ENCODE measurements at places on chromosomes 6 and 20.
A peak's percentile ranks its signal among the peaks of the same experiment; 100 is the strongest.

DNA sequence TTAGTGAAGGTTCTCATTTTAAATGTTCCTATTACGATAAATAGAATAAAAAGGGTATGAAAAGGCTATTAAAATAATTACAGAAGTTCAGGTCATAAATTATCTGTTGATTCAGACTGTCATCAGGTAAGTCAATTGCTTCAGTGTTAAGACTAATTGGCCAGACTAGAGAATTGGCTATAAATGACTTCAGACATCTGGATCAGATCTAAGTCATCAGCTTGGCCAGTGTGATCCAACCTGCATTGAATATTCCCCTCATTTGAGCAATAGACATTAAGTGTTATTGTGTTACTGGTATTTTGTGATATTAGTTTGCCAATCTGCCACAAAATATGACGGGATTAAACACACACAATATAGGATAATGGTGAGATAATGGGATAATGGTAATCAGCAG, 377.6 kb upstream of the CITED2 start:
- DNase-seq, result no peak

- no peak for DNase-seq
Observed at GRCh38 chr6:167956491-167956890, 41.0 kb upstream of the KIF25 start.

- no peak for DNase-seq
Observed at GRCh38 chr20:50308166-50308512, 117.5 kb downstream of the CEBPB start.

- DNase-seq, result peak; percentile 47
Observed at GRCh38 chr6:121222656-121223055, 111.6 kb downstream of the TBC1D32 start.

GRCh38 chr6:75397656-75398465, 95.7 kb downstream of the FILIP1 start:
- peak; percentile 39 for DNase-seq

DNA sequence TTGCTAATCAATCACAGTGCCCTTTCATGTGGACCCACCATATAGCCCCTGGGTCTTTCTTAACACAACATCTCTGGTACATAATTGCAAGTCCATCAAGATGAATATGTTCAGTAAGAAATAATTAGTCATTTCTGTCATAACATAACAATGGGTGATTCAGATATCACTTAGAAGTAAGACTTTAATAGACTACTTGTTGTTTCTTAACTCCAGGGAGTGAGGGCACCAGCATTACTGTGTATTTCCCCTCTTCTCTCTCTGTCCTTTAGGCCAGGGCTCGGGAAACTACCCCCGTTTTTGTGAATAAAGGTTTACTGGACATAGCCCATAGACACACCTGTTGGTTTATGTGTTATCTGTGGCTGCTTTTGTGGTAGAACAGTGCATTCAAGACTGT, 123.5 kb downstream of the SLC24A3 start:
- no peak for DNase-seq

DNA sequence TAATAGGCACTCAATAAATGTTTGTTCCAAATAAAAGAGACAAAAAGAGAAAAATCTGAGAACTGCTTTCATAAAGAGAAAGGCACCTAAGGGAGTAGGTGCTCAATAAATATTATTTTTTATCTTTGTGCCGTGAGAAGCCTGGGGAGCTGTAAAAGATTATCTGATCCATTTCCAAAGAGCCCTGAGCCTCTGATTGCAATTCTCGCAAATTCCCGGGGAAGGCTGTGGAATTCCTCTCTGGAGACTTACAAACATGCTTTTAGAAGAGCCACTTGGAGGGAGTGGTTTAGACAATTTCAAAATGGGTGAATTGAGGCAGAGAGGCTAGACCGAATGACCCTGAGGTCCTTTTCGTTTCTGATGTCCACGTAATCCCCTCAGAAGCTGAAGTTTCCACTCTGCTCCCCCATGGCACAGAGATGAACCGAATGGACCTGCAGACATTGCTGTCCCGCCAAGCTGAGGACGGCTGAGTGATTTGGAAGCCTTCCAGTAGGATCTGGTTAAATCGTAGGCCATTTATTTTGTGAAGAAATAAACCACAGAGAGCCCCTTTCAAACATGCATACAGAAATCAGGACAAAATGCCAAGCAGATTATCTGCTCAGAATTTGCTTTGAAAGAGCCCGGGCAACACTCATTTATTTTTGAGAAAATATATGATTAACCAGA, 77.8 kb downstream of the PKHD1 start:
- DNase-seq, result no peak

DNA sequence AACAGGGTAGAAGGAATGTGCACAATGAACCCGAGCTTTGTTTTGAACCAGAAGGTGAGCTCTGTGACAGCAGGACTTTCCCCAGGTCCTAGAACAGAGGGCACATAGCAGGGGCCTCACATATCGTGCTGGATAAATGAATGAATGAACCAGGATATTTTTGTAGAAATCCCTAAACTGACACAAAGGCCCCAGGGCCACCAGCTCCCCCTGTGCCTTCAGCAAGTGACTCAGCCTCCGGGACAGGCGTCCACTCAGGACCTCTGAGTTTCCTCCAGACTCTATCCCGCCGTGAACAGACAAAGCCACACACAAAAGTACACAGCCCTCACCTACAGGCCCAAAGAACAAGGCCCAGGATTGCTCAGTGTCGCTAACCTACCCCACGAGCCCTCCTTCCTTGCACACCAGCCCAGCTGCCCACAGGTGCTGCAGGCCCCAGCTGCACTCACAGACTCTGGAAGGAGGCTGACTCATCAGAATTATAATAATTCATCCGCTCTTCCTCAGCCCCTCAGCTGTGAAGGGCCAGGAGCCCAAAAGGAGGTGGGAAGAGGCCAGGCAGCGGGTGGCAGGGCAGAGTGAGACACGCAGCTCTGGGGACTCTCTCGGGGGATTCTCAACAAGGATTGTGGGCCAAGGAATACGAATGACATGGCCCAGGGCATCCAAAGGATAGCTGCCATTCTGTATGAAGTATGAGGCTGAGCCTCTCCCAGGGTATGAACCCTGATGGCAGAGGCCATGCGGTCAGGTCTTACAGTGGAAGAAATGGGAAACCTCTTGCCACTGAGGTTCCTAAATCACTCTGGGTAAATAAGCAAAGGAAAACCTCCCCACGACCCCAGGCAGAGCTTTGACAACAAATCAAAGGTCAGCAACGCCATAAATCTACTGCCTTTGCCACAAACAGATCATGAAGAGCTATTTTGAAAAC, 40.9 kb downstream of the SUMO4 start:
- no peak for DNase-seq

GRCh38 chr6:170583756-170584180, 669 bp downstream of the PDCD2 start:
- DNase-seq, result peak; percentile 1

DNA sequence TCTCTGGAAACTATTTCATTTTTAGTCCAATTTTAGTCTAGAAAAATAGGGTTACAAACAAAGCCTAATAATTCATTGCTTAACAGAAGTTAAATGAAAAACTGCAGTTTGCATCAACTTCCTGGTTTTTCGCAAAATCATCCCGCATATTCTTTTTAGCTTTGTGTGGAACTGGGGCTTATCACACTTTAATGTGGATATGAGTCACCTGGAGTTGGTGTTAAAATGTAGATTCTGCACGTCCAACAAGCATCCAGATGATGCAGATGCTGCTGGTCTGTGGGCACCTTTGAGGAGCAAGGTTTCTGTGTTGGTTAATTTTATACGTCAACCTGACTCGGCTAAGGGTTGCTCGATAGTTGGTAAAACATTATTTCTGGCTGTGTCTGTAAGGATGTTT, 126.1 kb downstream of the PLCB4 start:
- DNase-seq, result no peak

DNA sequence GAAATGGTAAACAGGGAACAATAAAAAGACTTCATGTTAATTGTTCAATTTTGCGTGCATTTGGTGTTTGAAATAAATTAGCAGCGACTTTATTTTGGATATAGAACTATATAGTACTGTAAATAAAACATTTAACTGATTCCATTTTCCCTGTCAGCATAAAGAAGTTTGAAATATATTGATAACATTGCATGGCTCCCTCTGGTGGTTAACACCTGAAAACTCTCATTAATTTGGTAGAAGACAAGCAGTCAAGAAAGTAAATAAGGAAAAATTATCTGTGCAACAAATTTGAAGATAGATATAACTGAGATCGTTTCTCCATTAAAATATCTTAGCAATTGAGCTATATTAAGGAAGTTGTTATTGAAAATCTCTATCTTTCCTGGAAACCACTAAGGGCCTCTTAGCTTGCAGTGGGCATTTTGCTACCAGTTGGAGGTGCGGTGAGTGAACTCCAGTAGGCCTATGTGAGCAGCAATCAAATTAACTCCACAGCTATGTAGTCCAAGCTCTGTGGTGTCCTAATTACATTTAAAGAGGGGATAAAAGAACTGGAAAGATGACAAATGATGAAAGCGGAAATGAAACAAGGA, 435.7 kb upstream of the FKBP1C start:
- no peak for DNase-seq

DNA sequence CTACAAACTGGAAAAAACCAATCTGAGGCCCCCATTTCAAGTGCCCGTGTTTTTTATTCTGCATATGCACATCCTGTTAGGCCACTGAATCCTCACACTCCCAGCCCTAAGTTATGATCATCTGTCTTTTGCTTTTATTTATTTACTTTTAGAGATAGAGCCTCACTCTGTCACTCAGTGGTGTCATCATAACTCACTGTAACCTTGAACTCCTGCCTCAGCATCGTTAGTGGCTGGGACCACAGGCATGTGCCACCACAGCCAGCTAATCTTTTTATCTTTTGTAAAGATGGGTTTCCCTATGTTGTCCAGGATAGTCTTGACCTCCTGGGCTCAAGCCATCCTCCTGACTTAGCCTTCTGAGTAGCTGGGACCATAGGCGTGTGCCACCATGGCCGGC, 29.6 kb upstream of the CLDN20 start:
- DNase-seq, result no peak

DNA sequence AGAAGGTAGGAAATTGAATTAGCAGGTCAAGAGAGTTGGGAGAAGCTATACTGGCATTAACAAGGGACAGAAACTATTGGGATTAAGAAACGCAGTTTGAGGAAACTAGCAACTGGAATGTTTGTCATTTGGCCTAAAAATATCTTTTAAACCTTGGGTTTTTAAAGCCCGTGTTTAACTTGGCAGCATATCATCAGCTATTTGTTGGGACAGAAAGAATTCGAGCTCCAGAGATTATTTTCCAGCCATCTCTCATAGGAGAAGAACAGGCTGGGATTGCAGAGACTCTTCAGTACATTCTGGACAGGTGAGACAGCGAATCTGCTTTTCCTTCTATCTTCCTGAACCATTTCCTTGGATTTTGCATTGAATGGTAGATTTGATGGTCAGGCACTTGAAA, 17.8 kb downstream of the ACTR5 start:
- DNase-seq, result no peak

GRCh38 chr20:3165473-3166337, 6.0 kb upstream of the FASTKD5 start:
- DNase-seq, result peak; percentile 38

- peak; percentile 24 for DNase-seq
Observed at GRCh38 chr6:85050149-85050548, 285.8 kb upstream of the TBX18 start.

GRCh38 chr6:7144872-7145584, 37.3 kb downstream of the RREB1 start:
- DNase-seq, result no peak

DNA sequence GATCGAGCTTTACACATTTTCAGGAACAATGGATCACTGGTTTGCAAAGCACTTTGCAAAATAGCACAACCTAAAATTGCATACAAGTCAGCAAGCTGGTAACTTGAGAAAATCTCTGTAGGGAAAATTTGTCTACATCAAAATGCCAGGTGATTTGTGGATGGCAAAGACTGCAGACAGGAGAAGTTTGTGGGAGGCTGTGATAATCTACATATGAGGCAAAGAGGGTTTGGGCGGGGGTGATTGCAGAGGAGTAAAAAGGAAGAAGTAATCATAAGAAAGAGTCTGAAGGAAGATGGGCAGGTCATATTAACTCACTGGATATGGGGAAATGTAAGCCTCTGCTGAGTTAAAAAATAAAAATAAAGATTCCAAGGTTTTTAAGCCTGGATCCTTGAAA, 166.3 kb upstream of the STXBP5 start:
- no peak for DNase-seq

DNA sequence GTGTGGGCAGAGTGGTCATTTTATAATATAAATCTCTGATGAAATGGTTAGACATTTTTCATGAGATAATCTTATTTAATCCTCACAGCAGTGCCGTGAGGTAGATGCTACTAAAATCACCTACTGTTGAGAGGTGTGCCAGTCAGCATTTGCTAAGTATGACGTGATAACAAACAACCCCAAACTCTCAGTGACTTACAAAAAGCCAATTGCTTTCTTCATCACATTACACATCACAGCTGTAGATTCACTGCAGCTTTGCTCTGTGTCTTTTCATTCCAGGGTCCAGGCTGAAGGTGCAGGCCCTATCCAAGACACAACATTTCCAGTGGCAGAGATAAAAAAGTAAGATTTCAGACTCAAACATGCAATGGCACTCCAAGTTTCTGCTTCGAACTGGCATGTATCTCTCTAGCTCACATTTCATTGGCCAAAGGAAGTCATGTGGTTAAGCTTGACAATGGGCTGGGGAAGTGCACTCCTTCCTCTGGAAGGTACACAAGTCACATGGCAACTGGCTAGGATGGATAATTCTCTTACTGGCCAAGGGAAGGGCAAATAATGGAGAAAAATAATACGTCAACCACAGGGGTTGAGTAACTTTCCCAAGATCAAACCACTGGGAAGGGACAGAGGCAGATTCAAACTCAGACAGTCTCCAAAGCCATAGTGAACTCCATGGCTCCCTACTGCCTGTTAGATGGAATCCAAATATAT, 69.5 kb upstream of the EPB41L1 start:
- no peak for DNase-seq

DNA sequence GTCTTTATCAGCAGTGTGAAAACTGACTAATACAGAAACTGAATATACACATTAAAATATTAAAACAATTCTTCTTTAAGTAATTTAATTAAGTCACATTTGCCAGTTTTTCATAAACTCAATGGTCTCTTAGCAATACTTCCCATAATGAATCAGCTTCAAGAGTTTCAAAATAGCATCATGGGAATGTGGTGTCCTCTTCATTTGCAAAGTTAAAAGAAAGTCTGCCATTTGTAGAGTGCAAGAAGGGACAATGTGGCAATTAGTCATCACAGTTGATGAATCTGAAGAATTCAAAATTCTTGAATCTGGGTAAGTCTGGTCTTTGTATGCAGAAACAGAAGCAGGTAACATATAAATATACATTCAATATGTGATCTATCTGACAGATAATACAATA, 38.7 kb downstream of the SYNE1 start:
- peak; percentile 27 for DNase-seq

GRCh38 chr20:10508468-10509251, 73.6 kb downstream of the SLX4IP start:
- DNase-seq, result peak; percentile 79

DNA sequence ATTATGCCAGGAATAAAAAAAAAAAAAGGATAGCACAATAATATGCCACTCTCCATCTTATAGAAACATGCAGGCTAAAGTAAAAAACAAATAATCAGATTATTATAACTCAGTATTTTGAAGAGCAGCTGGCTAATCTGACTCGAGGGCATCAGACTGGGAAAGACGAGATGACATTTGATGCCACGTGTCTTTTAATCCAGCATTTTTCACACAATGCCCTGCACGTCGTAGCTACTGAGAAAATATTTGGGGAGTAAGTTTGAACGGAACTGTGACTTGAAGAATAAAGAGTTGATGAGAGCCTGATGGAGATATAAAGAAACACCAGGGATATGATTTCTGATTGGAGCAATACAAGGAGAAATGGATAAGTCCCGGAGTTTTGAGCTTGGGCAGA, 237.7 kb downstream of the ARID1B start:
- no peak for DNase-seq

- no peak for DNase-seq
Observed at GRCh38 chr20:44762466-44763140, 16.9 kb downstream of the KCNK15 start.
